ENCODE measurements at places on chromosomes 7 and 10.

GRCh38 chr7:50353894-50354595 is 49.5 kb downstream of the IKZF1 start:
- DNase-seq: no peak

DNA sequence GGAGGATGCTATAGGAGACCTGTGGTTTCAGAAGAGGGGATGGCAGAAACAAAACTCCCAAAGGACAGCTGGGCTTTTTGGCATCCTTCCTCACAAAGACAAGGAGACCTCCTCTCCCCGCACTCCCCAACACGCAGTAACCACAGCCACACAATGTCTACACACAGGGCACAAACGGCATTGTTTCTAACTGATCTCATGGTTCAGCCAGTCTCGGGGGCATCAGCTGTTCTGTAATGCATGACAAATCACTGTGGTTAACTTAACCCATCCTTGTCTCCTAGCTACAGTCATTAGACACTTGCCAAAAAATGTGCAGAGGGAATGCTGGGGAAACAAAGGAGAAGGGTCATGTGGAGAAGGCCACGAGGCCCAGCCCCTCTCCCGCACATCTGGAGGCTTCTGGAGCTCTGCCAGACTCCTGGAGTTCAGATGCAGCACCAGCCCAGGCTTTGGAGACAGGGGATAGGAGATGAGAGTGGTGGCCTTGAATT is 7.6 kb upstream of the ADAMTS14 start:
- peak; percentile 33 for DNase-seq

DNA sequence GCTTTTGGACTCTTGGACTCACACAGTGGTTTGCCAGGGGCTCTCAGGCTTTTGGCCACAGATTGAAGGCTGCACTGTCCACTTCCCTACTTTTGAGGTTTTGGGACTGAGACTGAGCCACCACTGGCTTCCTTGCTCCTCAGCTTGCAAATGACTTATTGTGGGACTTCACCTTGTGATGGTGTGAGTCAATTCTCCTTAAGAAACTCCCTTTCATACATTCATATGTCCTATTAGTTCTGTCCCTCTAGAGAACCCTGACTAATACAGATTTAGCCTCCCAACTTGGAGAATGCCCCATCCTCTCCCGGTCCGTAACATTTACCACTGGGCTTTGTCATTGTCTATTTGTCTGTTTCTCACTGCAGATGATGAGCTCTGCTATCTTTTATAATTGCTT is 52.8 kb upstream of the CUL1 start:
- DNase-seq: no peak

GRCh38 chr7:143042159-143042789 is 9.9 kb upstream of the OR6V1 start:
- DNase-seq: no peak

DNA sequence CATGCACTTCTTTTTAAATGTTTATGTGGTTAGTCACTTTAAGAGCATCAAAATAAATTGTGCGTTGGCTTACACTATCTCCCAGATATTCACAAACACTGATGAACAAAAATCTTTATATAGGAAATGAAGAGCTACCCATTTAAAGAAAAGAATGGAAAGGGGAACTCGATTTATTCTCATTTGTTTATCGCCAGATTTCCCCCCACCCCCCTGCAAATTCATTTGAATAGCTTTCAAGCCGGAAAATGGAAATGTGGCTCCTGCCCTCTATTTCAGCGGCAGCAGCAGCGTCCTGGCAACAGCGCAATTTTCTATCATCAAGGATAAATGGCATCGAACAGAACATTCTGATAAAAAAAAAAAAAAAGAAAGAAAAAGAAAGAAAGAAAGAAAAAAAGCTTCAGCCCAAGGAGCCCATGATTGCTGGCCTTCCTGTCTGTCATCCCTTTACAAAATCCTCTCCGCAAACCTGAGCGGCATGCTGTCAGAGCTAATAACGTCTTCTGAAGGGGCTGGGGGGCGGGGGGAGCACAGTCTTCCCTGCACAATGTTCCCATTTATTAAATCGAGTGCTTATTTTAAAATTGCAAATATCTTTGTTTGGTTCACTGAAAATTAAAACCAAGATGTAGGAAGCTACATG is 13.7 kb upstream of the DLX6 start:
- DNase-seq: no peak

GRCh38 chr10:49768731-49769130 is 6.6 kb upstream of the OGDHL start:
- DNase-seq: no peak

DNA sequence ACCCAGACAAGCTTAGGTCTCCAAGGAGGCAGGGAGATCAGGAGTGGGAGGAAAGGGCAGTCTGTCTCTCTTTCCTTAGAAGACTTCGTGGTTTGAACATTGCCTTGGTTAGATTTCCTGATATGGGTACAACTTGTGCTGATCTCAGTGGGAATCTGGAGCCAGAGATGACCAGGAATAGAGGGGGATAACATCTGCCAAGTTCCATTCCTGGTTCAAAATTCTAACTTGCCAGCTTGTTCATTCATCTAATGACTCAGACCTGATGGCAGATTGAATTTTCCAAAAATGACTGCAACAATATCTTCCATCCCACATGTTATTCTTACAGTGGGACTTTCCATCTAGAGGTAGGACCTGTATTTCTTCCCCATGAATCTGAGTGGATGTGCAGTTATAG is 394.3 kb upstream of the PODXL start:
- no peak for DNase-seq

- DNase-seq: no peak
Measured at GRCh38 chr7:780516-780915, 51.8 kb upstream of the SUN1 start.

DNA sequence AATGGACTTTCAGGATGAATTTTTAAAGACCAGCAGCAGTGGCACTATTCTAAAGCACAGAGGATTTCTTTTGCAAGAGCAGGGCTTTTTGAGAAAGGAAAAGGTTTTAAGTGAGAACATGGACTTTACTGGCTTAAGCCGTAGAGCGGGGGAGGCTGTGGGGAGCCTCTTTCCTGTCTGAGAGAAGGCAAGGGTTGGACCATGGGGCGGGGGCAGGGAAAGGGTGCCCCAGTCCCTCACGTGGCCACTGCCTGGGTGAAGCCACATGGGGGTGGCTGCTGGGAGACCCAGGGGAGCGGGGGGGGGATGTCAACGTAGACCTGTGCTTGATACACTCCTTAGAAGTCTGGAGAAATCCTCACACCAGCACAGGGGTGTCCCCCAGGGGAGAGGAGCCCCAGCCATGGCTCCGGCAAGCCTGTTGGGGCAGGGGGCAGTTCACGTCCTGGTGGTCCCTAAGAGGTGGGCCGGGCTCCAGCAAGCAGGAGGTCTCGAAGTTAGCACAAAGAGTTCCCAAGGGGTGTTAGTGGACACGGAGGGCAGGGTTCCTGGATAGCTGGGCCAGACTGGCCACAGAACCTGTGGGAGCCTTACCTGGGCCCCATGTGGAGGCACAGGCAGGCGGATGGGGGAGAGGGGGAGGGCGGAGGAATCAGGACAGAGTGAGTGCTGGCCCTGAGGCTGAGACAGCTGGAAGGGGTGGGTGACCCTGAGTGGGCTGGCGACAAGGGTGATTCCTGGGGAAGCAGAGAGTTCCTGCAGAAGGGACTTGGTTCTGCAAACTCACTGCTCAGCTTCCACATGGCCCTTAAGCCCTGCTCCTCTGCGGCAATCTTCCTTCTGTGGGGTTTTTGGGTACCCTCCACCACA is 36.9 kb upstream of the ELFN1 start:
- DNase-seq: no peak

DNA sequence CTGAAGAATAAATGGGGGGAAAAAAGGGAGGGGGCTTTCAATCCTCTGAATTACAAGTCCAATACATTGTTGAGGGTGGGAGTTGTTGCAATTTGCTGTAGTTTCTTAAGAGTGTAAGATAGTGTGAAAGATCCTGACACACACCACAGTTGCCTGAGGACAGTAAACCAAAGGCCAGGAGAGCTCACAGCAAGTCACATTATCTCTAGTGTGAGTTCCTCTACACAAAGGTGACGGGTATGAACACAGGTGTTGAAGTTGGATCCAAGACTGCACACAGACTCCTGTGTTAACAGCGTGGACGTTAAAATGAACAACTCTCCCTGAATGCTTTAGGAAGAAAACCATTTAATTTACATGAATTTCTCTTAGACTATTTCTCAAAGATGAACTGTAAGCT is 12.0 kb downstream of the LARP4B start:
- no peak for DNase-seq

- no peak for DNase-seq
Measured at GRCh38 chr7:131341690-131342089, 14.0 kb downstream of the MKLN1 start.

DNA sequence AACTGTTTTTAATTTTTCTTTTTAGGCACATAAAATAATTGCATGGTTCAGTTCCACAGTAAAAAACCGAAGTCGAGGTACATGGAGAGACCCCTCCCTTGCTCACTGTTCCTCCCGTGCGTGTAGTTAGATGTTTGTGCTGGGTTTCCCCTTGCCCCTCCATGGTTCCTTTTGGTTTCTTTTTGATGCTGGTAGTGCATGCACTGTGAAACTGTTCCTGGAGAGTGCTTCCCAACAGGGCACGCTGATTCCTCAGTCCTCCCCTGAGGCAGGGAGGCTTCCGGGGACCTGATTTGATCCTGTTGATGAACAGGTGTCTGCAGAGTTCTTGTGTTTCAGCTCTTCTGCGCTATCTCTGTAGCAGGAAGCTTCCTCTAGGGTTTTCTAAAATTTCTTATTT is 69.5 kb downstream of the ADCY1 start:
- no peak for DNase-seq

DNA sequence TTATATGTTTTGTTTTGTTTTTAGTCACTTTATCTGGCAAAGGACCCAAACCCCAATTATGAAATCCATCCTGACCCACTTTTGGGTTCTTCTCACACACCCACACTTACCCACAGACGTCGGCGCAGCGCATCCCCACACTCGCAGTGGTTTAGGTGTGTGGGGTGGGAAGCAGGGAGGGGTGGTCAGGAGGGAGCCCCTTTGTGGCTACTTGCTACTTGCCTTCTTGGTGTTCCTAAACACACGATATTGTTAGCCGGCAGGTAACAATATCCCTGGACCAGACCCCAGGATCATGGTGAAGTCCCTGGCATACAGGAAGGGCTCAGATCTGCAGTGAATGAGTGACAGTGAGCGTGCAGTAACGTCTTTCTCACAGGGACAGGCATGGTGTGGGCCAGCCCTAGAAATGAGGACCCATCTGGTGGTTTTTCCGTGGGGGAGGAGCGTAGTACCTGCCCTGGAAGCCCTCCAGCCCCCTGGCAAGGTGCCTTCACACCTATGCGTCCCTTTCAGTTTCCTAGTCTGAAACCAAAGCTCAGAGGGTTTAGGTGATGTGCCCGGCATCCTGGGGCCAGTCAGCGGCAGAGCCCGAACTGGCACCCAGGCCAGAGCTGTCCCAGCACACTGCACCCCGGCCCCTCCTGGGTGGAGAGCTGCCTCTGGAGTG is 4.4 kb downstream of the SPOCK2 start:
- no peak for DNase-seq

- no peak for DNase-seq
Measured at GRCh38 chr7:17773289-17773626, 167.0 kb downstream of the SNX13 start.

- no peak for DNase-seq
Measured at GRCh38 chr7:37786741-37787569, 61.4 kb upstream of the NME8 start.

- DNase-seq: no peak
Measured at GRCh38 chr10:119208553-119208940, 1.2 kb downstream of the GRK5 start.

- DNase-seq: no peak
Measured at GRCh38 chr10:86857128-86857721, 100.2 kb downstream of the MMRN2 start.

GRCh38 chr10:75263806-75264205 is 28.0 kb upstream of the COMTD1 start:
- DNase-seq: no peak

- DNase-seq: no peak
Measured at GRCh38 chr7:84105586-84105985, 89.0 kb downstream of the SEMA3A start.

- no peak for DNase-seq
Measured at GRCh38 chr10:114513381-114513792, 109.1 kb upstream of the AFAP1L2 start.

- DNase-seq: no peak
Measured at GRCh38 chr7:150340875-150341262, 560 bp downstream of the RARRES2 start.

All from NCI-H1694 treated with DMSO at 0.1 percent for 48 hours (cell line).